ENCODE measurements at places on chromosomes 7 and 10. TPM values are rescaled to one million over a fixed set of nuclear protein-coding genes. Genes with fewer than 3 reads are reported as not detected.

DNA sequence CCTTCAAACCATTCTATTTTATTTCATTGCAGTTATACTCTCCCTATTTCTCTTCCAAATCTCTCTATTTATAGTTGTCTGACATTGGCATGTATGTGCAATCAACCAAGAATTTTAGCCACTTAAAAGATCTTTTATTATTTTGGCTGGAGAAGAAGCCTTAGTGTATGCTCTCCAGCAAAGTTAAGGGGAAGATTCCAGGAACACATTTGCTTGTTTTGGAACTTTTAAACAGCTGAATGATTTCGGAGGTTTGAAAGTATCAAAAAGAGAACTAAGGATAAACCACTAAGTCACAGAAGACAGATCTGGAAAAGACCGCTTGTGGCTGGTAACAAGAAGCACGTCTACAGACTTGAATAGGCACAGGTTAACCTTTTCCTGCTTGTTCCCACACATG lies 182.2 kb upstream of the FZD1 start:
- H3K27ac ChIP-seq: peak overlapping the region; percentile 56
- no peak overlapping the region for H3K4me3 ChIP-seq
- peaks cover 44% of the 10 kb centered on the region for H3K4me1 ChIP-seq
- H3K36me3 ChIP-seq: peaks cover 3% of the 10 kb centered on the region
- DNase-seq: no peak
- no peaks in the 10 kb centered on the region for H3K27me3 ChIP-seq

- no peaks in the 10 kb centered on the region for H3K4me1 ChIP-seq
- H3K4me3 ChIP-seq: no peak overlapping the region
- no peaks in the 10 kb centered on the region for H3K27me3 ChIP-seq
- no peaks in the 10 kb centered on the region for H3K36me3 ChIP-seq
- no peak for DNase-seq
These were observed 411.8 kb upstream of the FOXK1 start for GRCh38 chr7:4270268-4270667.

DNA sequence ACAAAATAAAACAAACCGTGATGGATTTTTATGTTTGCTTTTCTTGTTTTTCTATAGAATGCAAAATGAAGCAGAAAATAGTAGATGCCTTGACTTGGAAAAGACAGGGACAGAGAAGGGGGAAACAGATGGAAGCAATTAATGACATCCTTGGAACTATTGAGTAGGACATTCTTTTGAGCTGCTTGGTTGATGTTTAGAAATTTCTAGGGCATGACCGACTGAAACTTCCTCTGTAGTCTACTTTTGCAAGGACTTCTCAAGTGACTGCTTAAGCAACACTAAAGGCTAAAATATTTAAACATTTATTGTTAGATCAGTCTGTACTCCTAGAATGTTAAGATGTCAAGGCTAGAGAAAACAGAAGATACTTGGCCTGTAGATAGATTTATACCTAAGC lies 49.4 kb downstream of the VCL start:
- H3K4me1 ChIP-seq: peaks cover 34% of the 10 kb centered on the region
- H3K27ac ChIP-seq: peak overlapping the region; percentile 83
- no peaks in the 10 kb centered on the region for H3K27me3 ChIP-seq
- DNase-seq: no peak
- H3K36me3 ChIP-seq: peaks cover 40% of the 10 kb centered on the region
- no peak overlapping the region for H3K4me3 ChIP-seq

- peaks cover 17% of the 10 kb centered on the region for H3K36me3 ChIP-seq
- H3K4me3 ChIP-seq: no peak overlapping the region
- H3K4me1 ChIP-seq: no peaks in the 10 kb centered on the region
- no peak overlapping the region for H3K27ac ChIP-seq
- no peak for DNase-seq
These were observed 99.0 kb downstream of the RNF32 start for GRCh38 chr7:156739596-156739995.

DNA sequence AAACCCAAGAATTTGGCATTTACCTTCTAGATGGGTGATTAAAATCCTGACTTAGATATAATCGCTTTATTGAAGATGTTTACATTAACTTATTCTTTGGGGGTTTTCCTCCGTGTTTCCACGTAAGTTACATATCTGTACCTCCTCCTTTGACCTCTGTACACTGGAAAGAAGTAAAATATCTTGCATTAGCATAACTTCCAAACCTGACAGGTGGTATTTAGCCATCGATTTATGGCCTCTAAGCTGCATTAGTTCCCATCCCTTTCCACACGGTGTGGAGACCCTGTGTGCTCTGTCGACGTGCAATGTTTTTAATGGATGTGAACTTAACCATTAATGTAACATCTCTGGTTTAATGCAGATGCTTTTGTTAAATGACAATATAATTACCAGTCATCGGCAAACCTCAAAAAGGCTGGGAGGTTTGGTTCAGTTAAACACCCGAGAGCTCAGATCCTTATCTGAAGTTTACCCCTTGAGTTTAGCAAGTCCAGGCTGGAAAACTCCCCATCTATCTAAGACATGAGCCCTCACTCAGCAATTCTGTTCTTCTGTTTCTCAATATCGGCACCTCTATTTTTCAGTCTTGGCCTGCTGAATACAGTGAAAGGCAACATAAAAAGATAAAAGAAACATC lies 295.2 kb downstream of the GATA3 start:
- H3K4me1 ChIP-seq: no peaks in the 10 kb centered on the region
- no peaks in the 10 kb centered on the region for H3K27me3 ChIP-seq
- H3K27ac ChIP-seq: no peak overlapping the region
- H3K36me3 ChIP-seq: no peaks in the 10 kb centered on the region

DNA sequence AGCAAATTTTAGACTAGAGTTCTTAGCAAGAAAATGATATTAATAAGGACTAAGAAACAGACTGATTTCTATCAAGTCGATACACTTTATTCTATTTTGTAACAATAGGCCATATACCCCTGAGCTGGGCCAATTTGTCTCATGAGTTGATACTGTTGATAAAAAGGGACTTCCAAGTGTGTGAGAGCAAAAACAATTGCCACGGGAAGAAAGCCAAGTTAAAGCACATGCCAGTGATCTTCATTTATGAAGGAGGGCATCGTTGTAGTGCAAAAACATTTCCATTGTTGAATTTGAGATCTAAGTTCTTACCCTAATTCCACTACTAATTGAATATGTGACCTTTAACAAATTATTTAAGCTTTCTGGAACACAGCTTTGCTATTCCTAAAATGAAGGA lies 119.9 kb downstream of the CNOT4 start:
- H3K4me1 ChIP-seq: no peaks in the 10 kb centered on the region
- no peak for DNase-seq
- peaks cover 52% of the 10 kb centered on the region for H3K36me3 ChIP-seq
- no peak overlapping the region for H3K4me3 ChIP-seq
- H3K27me3 ChIP-seq: no peaks in the 10 kb centered on the region

- no peaks in the 10 kb centered on the region for H3K27me3 ChIP-seq
- no peak overlapping the region for H3K4me3 ChIP-seq
- H3K36me3 ChIP-seq: no peaks in the 10 kb centered on the region
- no peak for DNase-seq
These were observed 58.1 kb downstream of the CCDC186 start for GRCh38 chr10:114115661-114116445.

GRCh38 chr7:102830197-102830596 lies 81.4 kb downstream of the FAM185A start:
- H3K4me1 ChIP-seq: peaks cover 19% of the 10 kb centered on the region
- DNase-seq: peak; percentile 63
- no peaks in the 10 kb centered on the region for H3K27me3 ChIP-seq
- 0 out of 2 replicates have a peak, but pooled peaks cover 7% of the 10 kb centered on the region for H3K36me3 ChIP-seq
- H3K4me3 ChIP-seq: no peak overlapping the region

- no peaks in the 10 kb centered on the region for H3K4me1 ChIP-seq
- H3K27me3 ChIP-seq: no peaks in the 10 kb centered on the region
- H3K27ac ChIP-seq: no peak overlapping the region
- no peak overlapping the region for H3K4me3 ChIP-seq
- no peak for DNase-seq
These were observed 66.3 kb upstream of the AGK start for GRCh38 chr7:141484907-141485306.

GRCh38 chr10:106254071-106254470 lies 910.4 kb downstream of the SORCS1 start:
- DNase-seq: no peak
- H3K4me1 ChIP-seq: no peaks in the 10 kb centered on the region
- no peak overlapping the region for H3K4me3 ChIP-seq

GRCh38 chr10:553233-553632 lies 136.2 kb downstream of the DIP2C start:
- no peak overlapping the region for H3K4me3 ChIP-seq
- no peak overlapping the region for H3K27ac ChIP-seq
- 0 out of 2 replicates have a peak, but pooled peaks cover 5% of the 10 kb centered on the region for H3K4me1 ChIP-seq
- no peak for DNase-seq
- no peaks in the 10 kb centered on the region for H3K36me3 ChIP-seq

- no peak for DNase-seq
- H3K4me3 ChIP-seq: no peak overlapping the region
- no peak overlapping the region for H3K27ac ChIP-seq
- H3K4me1 ChIP-seq: no peaks in the 10 kb centered on the region
These were observed 139.1 kb downstream of the TRIL start for GRCh38 chr7:28818996-28819395.

GPNMB gene
- polyA plus RNA-seq: 24.9 TPM

HKDC1 gene
- 0.06 TPM for polyA plus RNA-seq

OSBPL3 gene
- polyA plus RNA-seq: 22.6 TPM

CACNB2 gene
- polyA plus RNA-seq: 0.75 TPM

GOLGA7B gene
- polyA plus RNA-seq: 0.03 TPM

INPP5A gene
- polyA plus RNA-seq: 12.9 TPM
